ENCODE measurements at places on chromosomes 5 and 9.

DNA sequence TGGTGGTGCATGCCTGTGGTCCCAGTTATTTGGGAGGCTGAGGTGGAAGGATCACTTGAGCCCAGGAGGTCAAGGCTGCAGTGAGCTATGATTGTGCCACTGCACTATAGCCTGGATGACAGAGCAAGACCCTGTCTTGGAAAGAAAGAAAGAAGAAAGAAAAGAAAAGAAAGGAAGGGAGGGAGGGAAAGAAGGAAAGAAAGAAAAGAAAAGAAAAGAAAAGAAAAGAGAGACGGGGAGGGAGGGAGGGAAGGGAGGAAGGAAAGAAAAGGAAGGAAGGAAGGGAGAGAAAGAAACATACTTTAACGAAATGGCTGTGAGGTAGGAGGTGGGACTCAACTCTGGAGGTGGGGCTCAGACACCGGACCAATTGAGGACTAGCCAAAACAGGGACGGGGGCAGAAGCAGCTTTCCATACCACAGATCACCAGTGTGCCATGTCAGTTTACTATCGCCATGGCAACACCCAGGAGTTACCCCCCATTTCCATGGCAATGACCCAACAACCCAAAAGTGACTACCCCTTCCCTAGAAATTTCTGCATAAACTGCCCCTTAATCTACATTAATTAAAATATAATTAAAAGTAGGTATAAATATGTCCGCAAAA is 21.3 kb downstream of the PTGES start:
- no peak for DNase-seq

DNA sequence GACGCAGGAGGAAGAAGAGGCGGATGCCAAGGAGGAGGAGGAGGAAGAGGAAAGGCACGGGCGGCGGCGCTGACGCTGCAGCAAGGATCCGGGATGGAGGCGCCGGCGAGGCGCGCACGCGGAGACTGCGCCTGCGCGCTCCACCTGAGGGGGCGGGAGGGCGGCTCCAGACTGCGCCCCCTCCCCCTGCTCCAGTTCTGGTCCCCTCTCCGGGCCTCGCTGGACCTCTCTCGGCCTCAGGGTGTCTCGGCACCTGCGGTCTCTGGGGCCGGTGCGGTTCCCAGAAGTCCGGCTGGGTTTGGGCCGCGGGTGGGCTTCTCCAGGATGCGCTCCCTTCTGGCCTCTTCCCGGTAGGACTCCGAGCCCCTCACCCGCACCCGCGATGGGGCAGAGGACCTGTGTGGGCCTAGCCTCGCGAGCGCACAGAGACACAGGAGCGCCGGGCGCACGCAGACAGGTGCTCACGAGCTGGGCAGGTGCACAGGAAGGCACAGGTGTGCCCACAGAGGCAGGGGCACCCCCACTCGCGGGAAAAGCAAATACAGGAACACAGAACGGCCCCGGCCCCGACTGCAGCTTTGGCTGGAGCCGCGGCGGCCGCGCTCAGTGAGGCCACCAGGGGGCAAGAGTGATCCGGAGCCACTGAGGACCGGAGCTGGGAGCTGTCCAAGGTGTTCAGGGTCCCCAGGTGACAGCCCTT is at the start of gene NPDC1:
TSS of gene NPDC1 (minus strand) at position 90 of the 700 bp plus-strand sequence. CDS start 188 bp downstream, outside the sequence.
- peak; percentile 83 for DNase-seq

- no peak for DNase-seq
These were observed 9.4 kb upstream of the HRCT1 start for GRCh38 chr9:35896570-35896969.

- peak; percentile 64 for DNase-seq
These were observed 61.5 kb downstream of the LNPEP start for GRCh38 chr5:96997265-96997859.

DNA sequence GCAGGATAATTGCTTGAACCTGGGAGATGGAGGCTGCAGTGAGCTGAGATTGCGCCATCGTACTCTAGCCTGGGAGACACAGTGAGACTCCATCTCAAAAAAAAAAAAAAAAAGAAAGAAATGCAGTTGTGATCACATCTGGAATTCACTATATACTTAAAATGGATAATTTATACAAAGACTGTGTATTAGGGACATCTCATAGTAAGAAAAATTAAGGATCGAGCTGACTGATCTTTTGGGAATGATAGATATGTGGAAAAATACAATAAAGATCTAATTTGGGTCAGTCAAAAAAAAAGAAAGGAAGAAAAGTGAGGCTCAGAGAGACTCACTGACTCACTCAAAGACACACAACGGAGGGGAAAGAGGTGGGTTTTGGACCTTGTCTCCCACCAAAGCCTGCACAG is 73.2 kb upstream of the STXBP1 start:
- no peak for DNase-seq

DNA sequence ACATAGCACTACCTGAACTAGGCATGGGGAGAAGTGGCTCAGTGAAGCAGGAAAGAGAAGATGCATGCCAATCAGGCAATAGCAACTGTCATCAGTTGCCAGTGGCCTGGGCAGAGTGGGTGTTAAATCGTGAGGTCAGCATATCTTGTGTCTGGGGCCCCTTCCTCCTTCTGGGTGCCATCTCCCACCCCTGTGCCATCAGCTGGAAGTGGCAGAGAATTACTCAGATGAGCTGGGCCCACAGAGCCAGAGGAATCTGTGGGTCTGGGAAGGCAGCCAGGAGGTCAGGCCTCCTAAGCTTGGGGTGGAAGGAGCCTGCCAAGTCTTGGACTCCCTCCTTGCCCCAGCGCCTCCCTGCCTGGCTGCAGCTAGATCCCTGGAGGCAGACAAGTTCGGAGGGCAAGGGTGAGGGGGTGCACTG is 66.5 kb downstream of the GALNT12 start:
- no peak for DNase-seq

- no peak for DNase-seq
These were observed 106.1 kb upstream of the C9orf72 start for GRCh38 chr9:27679338-27679737.

- DNase-seq = no peak
These were observed 150.2 kb upstream of the SLC12A2 start for GRCh38 chr5:127933348-127933747.

DNA sequence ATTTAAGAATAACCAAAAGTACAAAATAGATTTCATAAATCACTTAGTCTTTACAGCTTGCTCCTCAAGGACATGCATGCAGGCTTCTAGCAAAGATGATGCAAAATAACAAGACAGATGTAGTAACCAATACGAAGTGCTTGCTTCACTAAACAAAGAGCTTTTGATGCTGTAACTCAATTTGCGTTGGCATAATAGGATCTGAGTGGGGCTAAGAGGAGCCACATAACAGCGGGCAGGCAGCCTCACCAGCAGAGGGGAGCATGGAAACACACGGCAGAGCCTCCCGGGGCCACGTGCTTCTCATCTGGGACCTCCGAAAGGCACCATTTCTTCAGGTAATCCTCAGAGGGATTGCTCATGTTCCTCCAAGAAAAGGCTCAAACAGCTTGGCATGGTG is 139.7 kb downstream of the C5orf15 start:
- DNase-seq = no peak

DNA sequence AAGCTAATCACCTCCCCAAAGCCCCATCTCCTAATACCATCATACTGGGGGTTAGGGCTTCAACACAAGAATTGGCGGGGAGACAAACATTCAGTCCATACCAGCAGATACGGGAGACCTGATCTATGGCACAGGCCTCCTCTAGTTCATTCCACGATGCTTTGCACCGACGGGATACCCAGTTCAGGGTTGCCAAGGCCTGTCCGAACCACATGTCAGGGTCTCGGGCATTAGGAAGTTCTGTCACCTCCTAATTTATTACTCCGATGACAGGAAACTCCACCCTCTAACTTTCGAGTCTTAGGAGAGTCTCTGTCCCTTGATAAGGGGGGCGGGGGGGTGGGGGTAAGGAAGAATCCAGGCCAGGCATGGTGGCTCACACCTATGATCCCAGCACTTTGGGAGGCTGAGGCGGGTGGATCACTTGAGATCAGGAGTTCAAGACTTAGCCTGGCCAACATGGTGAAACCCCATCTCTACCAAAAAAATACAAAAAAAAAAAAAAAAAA is 23.8 kb upstream of the ANKRD33B start:
- DNase-seq = no peak

GRCh38 chr9:131969469-131969989 is 110.1 kb downstream of the MED27 start:
- no peak for DNase-seq

GRCh38 chr5:155850370-155850769 is 476.6 kb upstream of the SGCD start:
- DNase-seq = no peak

DNA sequence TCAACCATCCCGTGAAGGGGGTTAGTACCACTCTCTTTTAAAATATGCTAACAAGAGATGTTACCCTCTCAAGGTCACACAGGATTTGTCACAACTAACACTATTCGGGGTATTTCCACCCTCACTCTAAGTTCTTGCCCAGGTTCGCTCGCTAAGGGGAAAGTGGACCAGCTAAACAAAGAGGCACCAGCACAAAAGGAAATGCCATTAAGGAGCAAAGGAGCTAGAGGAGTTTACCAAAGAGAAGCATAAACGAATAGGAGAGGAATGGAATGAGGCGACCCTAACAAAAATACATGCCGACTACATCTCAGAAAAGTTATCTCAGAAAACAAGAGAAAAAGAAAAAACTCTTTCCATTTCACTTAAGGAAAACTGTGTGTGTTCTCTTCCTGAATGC is 170.9 kb downstream of the DCP2 start:
- no peak for DNase-seq

DNA sequence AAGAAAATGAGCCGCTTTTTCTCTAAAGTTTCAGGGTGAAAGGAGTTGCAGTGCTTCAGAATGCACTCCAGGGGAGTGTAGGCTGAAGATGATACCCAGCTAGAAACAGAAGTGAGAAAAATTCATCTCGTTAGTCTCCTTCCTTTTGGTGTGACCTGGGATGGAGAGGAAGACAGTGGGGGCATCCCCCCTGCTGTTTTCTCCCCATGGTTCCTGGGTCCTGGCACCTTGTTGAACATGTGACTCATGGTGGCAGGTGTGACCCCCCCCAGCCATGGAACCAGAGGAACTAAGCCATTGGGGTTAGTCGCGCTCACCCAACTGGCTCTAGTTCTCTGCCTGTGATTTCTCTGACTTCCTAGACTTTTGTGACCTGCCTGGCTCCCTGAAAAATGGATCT is 424.6 kb downstream of the CSNK1G3 start:
- no peak for DNase-seq

- DNase-seq = no peak
These were observed 21.3 kb downstream of the PCDHGC5 start for GRCh38 chr5:141510160-141510559.

- no peak for DNase-seq
These were observed 32.8 kb upstream of the BASP1 start for GRCh38 chr5:17184588-17184987.

GRCh38 chr5:151448038-151448985 is 909 bp downstream of the SLC36A1 start:
- DNase-seq = no peak

GRCh38 chr9:124698265-124698664 is 72.8 kb downstream of the NR6A1 start:
- DNase-seq = peak; percentile 14

DNA sequence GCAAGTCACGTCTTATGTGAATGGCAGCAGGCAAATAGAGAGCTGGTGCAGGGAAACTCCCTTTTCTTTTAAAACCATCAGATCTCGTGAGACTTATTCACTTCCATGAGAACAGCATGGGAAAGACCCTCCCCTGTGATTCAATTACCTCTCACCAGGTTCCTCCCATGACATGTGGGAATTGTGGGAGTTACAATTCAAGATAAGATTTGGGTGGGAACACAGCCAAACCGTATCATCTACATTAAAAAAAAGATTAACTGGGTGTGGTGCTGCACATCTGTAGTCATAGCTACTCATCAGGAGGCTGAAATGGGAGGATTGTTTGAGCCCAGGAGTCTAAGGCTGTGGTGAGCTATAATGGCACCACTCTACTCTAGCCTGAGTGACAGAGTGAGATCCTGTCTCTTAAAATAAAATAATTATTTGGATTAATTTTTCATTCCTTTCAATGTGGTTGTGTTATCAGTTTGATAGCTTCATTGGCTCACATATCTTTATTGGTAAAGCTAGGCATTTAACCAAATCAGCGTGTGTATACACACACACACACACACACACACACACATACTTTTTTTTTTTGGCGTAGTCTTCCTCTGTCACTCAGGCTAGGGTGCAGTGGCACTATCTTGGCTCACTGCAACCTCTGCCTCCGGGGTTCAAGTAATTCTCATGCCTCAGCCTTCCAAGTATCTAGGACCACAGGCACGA is 21.8 kb downstream of the DENND4C start:
- no peak for DNase-seq

DNA sequence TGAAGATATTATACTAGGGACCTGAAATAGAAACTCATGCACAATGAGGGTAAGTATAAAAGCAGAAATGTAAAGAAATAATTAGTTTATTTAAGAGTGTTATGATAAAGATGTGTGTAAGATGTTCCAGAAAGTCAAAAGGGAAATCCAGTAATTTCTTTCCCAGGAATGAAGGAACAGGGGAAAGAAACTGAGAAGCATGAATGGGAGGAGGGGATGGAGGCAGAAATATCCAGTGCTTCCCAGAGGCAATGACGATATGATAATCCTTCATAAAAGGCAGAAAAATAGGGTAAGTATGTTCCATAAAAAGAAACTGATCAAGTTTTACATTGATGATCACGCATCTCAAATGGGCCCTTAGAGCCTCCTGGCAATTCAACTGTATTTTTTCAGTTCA is 120.7 kb upstream of the LPAR1 start:
- DNase-seq = no peak

- DNase-seq = no peak
These were observed 16.5 kb downstream of the KIAA1958 start for GRCh38 chr9:112503170-112503569.

- DNase-seq = no peak
These were observed 66.9 kb downstream of the SEMA4D start for GRCh38 chr9:89430995-89431394.

GRCh38 chr5:93845376-93845775 is 104.0 kb upstream of the POU5F2 start:
- DNase-seq = no peak

GRCh38 chr5:160044967-160045366 is 36.0 kb downstream of the TTC1 start:
- no peak for DNase-seq

DNA sequence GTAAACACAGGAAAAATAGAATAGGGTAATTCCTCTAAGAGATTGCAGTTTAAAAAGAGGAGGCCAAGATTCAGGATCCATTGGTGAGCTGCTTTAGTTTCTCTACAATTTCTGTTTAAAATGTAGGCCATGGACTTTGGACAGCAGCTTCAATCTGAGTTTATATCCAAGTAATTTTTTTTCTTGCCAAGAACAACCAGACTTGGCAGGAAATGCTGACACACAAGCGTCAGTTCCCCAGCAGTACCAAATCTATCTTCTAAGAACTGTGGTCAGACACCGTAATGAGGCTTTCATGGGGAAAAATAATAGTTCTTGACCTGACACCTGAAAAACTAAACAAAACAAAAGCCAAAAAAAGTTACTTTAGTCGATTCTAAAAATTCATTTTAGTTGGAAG is 528.8 kb downstream of the CSNK1G3 start:
- DNase-seq = no peak

GRCh38 chr9:71743217-71743705 is 25.1 kb downstream of the CEMIP2 start:
- DNase-seq = no peak

- DNase-seq = no peak
These were observed 1126.4 kb upstream of the SEMA6A start for GRCh38 chr5:117701062-117701461.
